ENCODE measurements at places on chromosomes 1 and 21.
A peak's percentile ranks its signal among the peaks of the same experiment; 100 is the strongest.

DNA sequence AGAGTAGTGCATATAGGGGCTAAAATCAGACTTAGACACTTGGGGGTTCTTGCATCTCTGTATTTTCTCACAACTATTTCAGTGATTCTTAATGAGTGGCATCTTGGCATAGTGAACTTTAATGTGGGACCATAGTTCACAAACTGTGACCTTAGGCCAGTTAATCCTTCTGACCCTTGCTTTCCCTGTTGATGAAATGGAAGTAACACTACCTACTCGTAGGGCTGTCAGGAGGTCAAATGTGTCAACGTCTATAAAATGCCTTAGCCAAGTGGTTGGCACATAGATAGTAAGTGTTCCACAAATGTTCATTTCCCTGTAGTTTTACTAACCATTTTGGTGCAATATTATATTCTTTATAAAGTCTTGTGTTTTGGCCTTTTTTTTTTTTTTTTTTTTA, 49.4 kb downstream of the DYRK1A start:
- no peak for DNase-seq
- H3K27me3 ChIP-seq: no peaks in the 10 kb centered on the region
- peaks cover 6% of the 10 kb centered on the region for H3K36me3 ChIP-seq
- H3K4me1 ChIP-seq: peaks cover 14% of the 10 kb centered on the region
- no peak overlapping the region for H3K4me3 ChIP-seq

DNA sequence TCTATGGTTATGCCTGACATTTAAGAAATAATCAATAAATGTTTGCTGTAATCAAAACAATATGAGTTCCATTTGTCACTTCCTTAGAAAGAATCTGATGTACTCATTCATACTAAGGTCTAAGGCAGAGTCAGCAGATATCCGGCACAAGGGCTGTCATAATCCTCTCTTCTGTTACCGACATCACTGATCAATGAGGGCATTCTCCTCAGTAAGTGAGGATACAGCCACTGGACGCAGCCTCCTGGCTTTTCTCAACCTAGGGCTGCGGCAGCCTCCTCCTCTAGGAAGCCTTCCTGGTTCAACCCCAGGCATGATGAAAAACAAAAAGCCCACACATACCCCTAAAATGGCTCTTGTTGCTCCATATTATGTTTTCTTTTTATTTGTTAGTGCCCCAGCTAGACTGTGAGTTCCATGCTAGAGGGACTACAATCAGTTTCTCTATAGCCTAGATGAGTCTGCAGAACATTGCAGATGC, 40.7 kb upstream of the TENT5C start:
- H3K4me1 ChIP-seq: no peaks in the 10 kb centered on the region
- H3K27me3 ChIP-seq: peaks cover 4% of the 10 kb centered on the region
- H3K27ac ChIP-seq: no peak overlapping the region
- DNase-seq: no peak

GRCh38 chr1:226735576-226735975, 3.5 kb downstream of the ITPKB start:
- DNase-seq: no peak
- H3K27ac ChIP-seq: no peak overlapping the region
- no peaks in the 10 kb centered on the region for H3K4me1 ChIP-seq

DNA sequence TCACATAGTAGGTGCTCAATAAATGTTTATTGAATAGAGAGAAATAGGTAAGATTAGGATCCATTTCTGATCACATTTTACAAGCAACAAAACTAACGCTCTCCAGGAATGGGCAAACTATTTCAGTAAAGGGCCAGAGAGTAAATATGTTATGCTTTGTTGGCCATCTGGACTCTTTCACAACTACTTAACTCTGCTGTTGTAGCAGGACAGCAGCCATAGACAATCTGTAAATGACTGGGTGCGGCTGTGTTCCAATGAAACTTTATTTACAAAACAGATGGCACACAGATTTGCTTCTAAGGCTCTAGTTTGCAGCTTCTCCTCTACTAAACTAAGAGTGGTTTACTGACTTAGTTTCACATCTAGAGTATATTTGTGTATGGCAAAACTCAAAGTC, 83.0 kb upstream of the BACH1 start:
- peak overlapping the region; percentile 87 for H3K27ac ChIP-seq
- H3K4me1 ChIP-seq: peaks cover 32% of the 10 kb centered on the region
- no peak overlapping the region for H3K4me3 ChIP-seq
- no peaks in the 10 kb centered on the region for H3K36me3 ChIP-seq

DNA sequence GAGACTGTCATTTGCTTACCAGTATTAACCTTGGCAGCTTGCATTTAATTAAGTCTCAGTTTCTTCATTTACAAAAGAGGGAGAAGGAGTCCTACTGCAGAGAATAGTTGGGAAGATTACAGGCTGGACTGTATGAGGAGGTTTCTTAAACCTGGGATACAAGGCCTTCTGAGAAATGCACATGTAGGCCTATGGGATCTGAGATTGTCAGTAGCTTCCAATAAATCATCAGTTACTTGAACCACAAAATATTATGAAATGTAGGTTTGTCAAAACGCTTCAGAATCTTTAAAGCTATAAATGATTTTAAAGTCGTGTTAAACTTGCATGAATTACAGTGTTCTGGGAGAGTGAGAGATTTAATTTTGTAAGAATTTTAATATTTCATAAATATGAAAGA, 69.6 kb downstream of the NRIP1 start:
- peaks cover 16% of the 10 kb centered on the region for H3K36me3 ChIP-seq
- H3K4me3 ChIP-seq: no peak overlapping the region
- H3K4me1 ChIP-seq: peaks cover 15% of the 10 kb centered on the region
- DNase-seq: no peak
- H3K27ac ChIP-seq: peak overlapping the region; percentile 41

GRCh38 chr21:31284797-31285397, 59.2 kb downstream of the TIAM1 start:
- DNase-seq: no peak
- H3K4me1 ChIP-seq: peaks cover 12% of the 10 kb centered on the region
- no peaks in the 10 kb centered on the region for H3K36me3 ChIP-seq
- H3K4me3 ChIP-seq: no peak overlapping the region

- DNase-seq: no peak
- H3K4me1 ChIP-seq: no peaks in the 10 kb centered on the region
- H3K36me3 ChIP-seq: peaks cover 34% of the 10 kb centered on the region
- H3K27ac ChIP-seq: no peak overlapping the region
- no peaks in the 10 kb centered on the region for H3K27me3 ChIP-seq
- no peak overlapping the region for H3K4me3 ChIP-seq
Observed at GRCh38 chr1:7827126-7827955, 25.5 kb downstream of the UTS2 start.

DNA sequence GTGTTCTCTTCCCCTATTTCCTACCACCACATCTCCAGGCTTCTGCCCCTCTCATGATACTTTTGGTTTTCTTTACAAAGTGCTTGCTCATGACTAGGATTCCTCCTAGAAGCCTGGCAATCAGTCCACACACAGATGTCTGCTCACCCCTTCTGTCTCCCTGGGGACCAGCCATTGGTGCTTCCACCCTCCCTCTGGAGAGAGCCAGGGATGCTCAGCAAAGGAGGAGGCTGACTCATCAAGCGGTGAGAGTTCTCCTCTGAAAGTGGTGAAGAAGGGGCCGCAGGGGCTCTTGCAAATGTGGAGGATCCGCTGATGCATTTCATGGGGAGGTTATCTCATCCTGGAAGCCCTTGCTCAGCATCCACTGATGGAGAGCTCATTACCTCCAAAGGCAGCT, 14.5 kb downstream of the NT5C1A start:
- no peaks in the 10 kb centered on the region for H3K36me3 ChIP-seq
- H3K4me3 ChIP-seq: no peak overlapping the region
- DNase-seq: no peak
- H3K27ac ChIP-seq: no peak overlapping the region
- no peaks in the 10 kb centered on the region for H3K27me3 ChIP-seq

DNA sequence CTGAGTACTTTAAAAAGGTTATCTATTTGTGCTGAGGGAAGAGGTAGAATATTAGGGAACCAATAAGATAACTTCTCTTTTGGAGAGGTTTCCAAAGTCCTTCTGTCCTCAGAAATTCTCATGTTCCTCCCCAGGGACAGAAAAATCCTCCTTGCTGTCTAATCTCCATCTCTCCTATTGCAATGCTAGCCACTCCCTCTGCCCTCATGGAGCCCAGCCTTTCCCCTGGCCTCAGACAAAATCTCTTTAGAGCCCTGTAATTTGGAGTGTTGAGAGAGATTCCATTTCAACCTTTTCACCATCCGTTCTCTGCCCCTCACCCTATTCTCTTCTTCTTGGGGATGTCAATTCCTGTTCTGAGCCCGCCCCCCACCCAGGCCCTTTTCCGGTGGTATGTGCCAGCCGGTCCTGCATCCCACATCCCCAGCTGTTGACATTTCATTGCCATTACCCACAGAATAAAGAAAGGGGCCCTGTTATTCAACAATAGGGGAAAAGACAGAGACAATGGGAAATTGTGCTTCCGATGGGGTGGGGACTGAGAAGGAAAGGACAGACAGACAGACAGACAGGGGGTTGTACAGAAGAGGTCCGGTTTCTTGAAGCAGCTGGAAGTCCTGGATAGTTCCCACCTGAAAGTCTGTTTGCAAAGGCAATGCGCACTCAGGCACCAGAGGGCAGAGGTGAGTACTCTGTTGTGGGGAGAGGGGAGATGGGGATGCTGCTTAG, at the start of gene HAPLN2:
Gene HAPLN2, plus strand, starts transcription at position 563 of the 729 bp plus-strand sequence. CDS start 4,076 bp downstream, outside the sequence.
- no peaks in the 10 kb centered on the region for H3K36me3 ChIP-seq
- no peak for DNase-seq
- no peak within 1 kb of the TSS for H3K27ac ChIP-seq
- no peak within 1 kb of the TSS for H3K4me3 ChIP-seq
